ENCODE measurements at places on chromosomes 1 and 21.

- no peaks in the 10 kb centered on the region for H3K36me3 ChIP-seq
- no peak overlapping the region for H3K4me3 ChIP-seq
- H3K27ac ChIP-seq, result no peak overlapping the region
- H3K27me3 ChIP-seq, result no peaks in the 10 kb centered on the region
- no peak for DNase-seq
These were observed 183.4 kb upstream of the PTBP2 start for GRCh38 chr1:96538111-96538641.

GRCh38 chr21:46017148-46017547, 35.6 kb downstream of the COL6A1 start:
- no peak overlapping the region for H3K27ac ChIP-seq
- H3K4me3 ChIP-seq, result no peak overlapping the region
- H3K27me3 ChIP-seq, result peaks cover 32% of the 10 kb centered on the region
- DNase-seq, result no peak

GRCh38 chr1:16174886-16175598, 19.2 kb upstream of the EPHA2 start:
- no peaks in the 10 kb centered on the region for H3K36me3 ChIP-seq
- H3K4me3 ChIP-seq, result no peak overlapping the region
- H3K27ac ChIP-seq, result no peak overlapping the region
- H3K27me3 ChIP-seq, result no peaks in the 10 kb centered on the region

GRCh38 chr21:18249672-18250071, 5.0 kb downstream of the CHODL start:
- DNase-seq, result no peak
- no peaks in the 10 kb centered on the region for H3K36me3 ChIP-seq
- H3K4me1 ChIP-seq, result no peaks in the 10 kb centered on the region
- H3K4me3 ChIP-seq, result no peak overlapping the region

- no peak overlapping the region for H3K27ac ChIP-seq
- no peak overlapping the region for H3K4me3 ChIP-seq
- no peak for DNase-seq
- peaks cover 22% of the 10 kb centered on the region for H3K4me1 ChIP-seq
These were observed 3.2 kb upstream of the SRRM1 start for GRCh38 chr1:24639881-24640280.

GRCh38 chr1:157262891-157263290, 124.7 kb upstream of the ETV3 start:
- H3K4me3 ChIP-seq, result no peak overlapping the region
- DNase-seq, result no peak
- H3K27me3 ChIP-seq, result no peaks in the 10 kb centered on the region
- no peak overlapping the region for H3K27ac ChIP-seq
- H3K36me3 ChIP-seq, result no peaks in the 10 kb centered on the region

- peaks cover 4% of the 10 kb centered on the region for H3K4me1 ChIP-seq
- DNase-seq, result no peak
- H3K4me3 ChIP-seq, result no peak overlapping the region
- H3K27me3 ChIP-seq, result no peaks in the 10 kb centered on the region
- no peaks in the 10 kb centered on the region for H3K36me3 ChIP-seq
These were observed 41.5 kb upstream of the MRPS6 start for GRCh38 chr21:34031835-34032370.

- DNase-seq, result peak; percentile 27
- no peaks in the 10 kb centered on the region for H3K27me3 ChIP-seq
- peaks cover 46% of the 10 kb centered on the region for H3K4me1 ChIP-seq
- H3K36me3 ChIP-seq, result peaks cover 7% of the 10 kb centered on the region
- peak overlapping the region; percentile 28 for H3K4me3 ChIP-seq
These were observed 31.4 kb downstream of the SLC30A7 start for GRCh38 chr1:100927276-100927675.

- H3K36me3 ChIP-seq, result no peaks in the 10 kb centered on the region
- no peaks in the 10 kb centered on the region for H3K27me3 ChIP-seq
- no peak overlapping the region for H3K27ac ChIP-seq
- no peaks in the 10 kb centered on the region for H3K4me1 ChIP-seq
- no peak for DNase-seq
These were observed 30.7 kb upstream of the ACTRT2 start for GRCh38 chr1:2990376-2991115.

GRCh38 chr1:246569248-246570238, 3.3 kb downstream of the CNST start:
- no peaks in the 10 kb centered on the region for H3K36me3 ChIP-seq
- H3K4me1 ChIP-seq, result peaks cover 59% of the 10 kb centered on the region
- no peak for DNase-seq
- H3K4me3 ChIP-seq, result peak overlapping the region; percentile 42
- H3K27ac ChIP-seq, result peak overlapping the region; percentile 67

GRCh38 chr1:205967554-205968335, 24.5 kb upstream of the SLC26A9 start:
- no peaks in the 10 kb centered on the region for H3K36me3 ChIP-seq
- H3K27me3 ChIP-seq, result no peaks in the 10 kb centered on the region
- H3K27ac ChIP-seq, result no peak overlapping the region
- H3K4me1 ChIP-seq, result no peaks in the 10 kb centered on the region

GRCh38 chr1:178682886-178683285, 42.2 kb upstream of the RALGPS2 start:
- H3K27ac ChIP-seq, result no peak overlapping the region
- DNase-seq, result no peak
- H3K27me3 ChIP-seq, result no peaks in the 10 kb centered on the region
- no peaks in the 10 kb centered on the region for H3K4me1 ChIP-seq
- H3K36me3 ChIP-seq, result no peaks in the 10 kb centered on the region

DNA sequence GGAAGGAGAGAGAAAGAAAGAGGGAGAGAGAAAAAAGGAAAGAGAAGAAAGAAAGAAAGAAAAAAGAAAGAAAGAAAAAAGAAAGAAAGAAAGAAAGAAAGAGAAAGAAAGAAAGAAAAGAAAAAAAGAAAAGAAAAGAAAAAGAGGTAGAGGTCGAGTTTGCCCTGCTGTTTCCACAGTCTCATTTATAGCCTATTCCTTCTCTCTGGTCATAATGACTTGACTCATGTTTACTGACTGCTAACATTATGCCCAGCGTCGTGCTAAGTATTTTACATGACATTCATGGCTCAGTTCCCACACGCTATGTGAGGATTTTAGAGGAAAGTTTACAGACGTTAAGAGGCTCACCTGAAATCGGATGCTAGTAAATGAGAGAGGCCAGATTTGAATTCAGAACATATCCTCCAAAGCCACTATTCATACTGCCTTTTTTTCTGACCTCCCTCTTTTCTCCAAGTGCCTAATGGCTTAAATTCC, 263.0 kb downstream of the TNR start:
- H3K4me3 ChIP-seq, result no peak overlapping the region
- H3K27me3 ChIP-seq, result no peaks in the 10 kb centered on the region
- H3K36me3 ChIP-seq, result no peaks in the 10 kb centered on the region

DNA sequence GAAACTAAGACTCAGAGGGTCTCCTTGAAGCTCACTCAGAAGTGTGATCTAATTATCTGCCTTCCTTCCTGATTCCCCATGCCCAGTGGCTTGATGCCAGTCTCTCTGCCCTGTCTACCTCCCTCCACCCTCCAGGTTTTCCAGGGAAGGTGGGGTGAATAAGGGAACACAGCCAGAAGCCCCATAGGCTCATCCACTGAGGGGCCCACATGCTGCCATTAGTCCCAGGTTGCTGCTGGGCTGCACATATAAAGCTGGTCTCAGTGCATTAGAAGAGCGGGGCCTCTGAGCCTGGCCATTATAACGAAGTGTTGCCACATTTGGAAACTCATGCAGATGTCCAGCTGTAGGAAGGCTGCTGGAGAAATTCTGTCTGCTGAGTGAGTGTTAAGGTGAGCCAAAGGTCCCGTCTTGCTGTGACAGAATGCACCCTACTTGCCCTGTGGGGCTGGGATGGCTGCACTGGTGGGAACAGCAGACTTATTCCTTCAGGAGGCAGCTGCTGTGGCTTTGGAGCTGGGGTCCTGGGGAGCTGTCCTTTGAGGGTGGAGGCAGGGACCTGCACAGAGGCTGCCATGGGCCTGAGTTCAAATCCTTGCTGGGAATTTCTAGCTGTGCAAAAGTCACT, 2.9 kb downstream of the ADORA1 start:
- no peak overlapping the region for H3K4me3 ChIP-seq
- peaks cover 14% of the 10 kb centered on the region for H3K4me1 ChIP-seq
- H3K27me3 ChIP-seq, result peaks cover 34% of the 10 kb centered on the region
- no peak overlapping the region for H3K27ac ChIP-seq
- H3K36me3 ChIP-seq, result no peaks in the 10 kb centered on the region
- DNase-seq, result no peak

GRCh38 chr21:41605178-41605933, 97.4 kb upstream of the TMPRSS2 start:
- H3K4me1 ChIP-seq, result no peaks in the 10 kb centered on the region
- no peaks in the 10 kb centered on the region for H3K36me3 ChIP-seq
- DNase-seq, result no peak
- H3K27me3 ChIP-seq, result peaks cover 8% of the 10 kb centered on the region
- H3K27ac ChIP-seq, result no peak overlapping the region

- H3K27ac ChIP-seq, result peak overlapping the region; percentile 96
- H3K36me3 ChIP-seq, result no peaks in the 10 kb centered on the region
- peak; percentile 84 for DNase-seq
- no peaks in the 10 kb centered on the region for H3K27me3 ChIP-seq
These were observed 951 bp downstream of the GGPS1 start for GRCh38 chr1:235329139-235329902.

- no peak overlapping the region for H3K27ac ChIP-seq
- peaks cover 54% of the 10 kb centered on the region for H3K36me3 ChIP-seq
- H3K27me3 ChIP-seq, result no peaks in the 10 kb centered on the region
- DNase-seq, result no peak
- no peak overlapping the region for H3K4me3 ChIP-seq
These were observed 4.6 kb downstream of the TRIM11 start for GRCh38 chr1:228401782-228402640.

GRCh38 chr1:9466780-9467758, 72.2 kb upstream of the SLC25A33 start:
- no peak overlapping the region for H3K4me3 ChIP-seq
- no peak for DNase-seq
- H3K4me1 ChIP-seq, result no peaks in the 10 kb centered on the region
- no peaks in the 10 kb centered on the region for H3K36me3 ChIP-seq
- H3K27ac ChIP-seq, result no peak overlapping the region
- H3K27me3 ChIP-seq, result peaks cover 3% of the 10 kb centered on the region

- no peaks in the 10 kb centered on the region for H3K27me3 ChIP-seq
- H3K4me1 ChIP-seq, result peaks cover 16% of the 10 kb centered on the region
- H3K27ac ChIP-seq, result no peak overlapping the region
- H3K4me3 ChIP-seq, result no peak overlapping the region
- no peak for DNase-seq
- H3K36me3 ChIP-seq, result no peaks in the 10 kb centered on the region
These were observed 1.4 kb downstream of the HLCS start for GRCh38 chr21:36964827-36965719.

DNA sequence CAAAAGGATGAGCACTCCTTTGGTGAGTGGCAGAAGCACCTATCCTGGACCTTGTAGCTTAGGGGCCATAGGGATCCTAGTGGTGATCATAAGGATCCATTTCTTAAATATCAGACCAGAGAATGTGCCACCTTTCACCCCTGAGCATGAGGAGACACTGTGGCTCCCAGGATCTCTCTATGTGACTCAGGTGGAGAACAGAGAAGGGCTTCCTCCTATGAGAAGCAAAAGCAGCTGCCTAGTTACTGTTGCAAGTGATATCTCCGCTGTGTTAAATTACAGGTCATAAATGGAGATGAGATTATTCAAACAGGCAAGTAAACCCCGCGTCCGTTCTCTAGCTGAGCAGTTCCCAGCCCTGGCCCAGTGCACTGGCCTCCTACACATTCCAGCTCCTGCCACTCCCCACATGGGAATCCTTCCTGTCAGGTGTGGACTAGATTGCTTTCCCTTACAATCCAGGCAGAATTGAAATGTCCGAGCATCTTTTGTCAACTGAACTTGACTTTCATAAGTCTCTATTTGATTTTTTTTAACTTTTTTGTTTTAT, 26.3 kb downstream of the CLEC20A start:
- peaks cover 3% of the 10 kb centered on the region for H3K27me3 ChIP-seq
- H3K4me3 ChIP-seq, result no peak overlapping the region
- H3K4me1 ChIP-seq, result no peaks in the 10 kb centered on the region
- no peak overlapping the region for H3K27ac ChIP-seq

DNA sequence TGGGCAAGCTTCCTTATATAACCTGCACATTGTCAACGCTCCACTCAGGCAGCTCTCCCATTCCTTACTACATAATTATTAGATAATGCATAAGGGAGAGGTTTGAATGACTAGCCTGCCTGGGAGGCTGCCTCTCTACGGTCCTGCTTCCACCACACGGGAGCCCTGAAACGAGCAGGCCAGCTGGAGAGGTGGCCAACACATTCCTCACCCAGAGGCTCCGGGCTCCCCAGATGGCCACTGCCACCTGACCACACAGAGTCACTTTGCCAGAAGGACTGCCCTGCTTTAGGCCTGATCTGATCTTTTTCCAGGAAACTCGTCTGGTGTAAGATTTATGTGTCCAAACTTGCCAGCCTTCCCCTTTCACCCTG, 27.9 kb downstream of the HIVEP3 start:
- H3K36me3 ChIP-seq, result no peaks in the 10 kb centered on the region
- peak overlapping the region; percentile 55 for H3K4me3 ChIP-seq
- DNase-seq, result no peak
- peaks cover 63% of the 10 kb centered on the region for H3K4me1 ChIP-seq
- peak overlapping the region; percentile 29 for H3K27ac ChIP-seq

DNA sequence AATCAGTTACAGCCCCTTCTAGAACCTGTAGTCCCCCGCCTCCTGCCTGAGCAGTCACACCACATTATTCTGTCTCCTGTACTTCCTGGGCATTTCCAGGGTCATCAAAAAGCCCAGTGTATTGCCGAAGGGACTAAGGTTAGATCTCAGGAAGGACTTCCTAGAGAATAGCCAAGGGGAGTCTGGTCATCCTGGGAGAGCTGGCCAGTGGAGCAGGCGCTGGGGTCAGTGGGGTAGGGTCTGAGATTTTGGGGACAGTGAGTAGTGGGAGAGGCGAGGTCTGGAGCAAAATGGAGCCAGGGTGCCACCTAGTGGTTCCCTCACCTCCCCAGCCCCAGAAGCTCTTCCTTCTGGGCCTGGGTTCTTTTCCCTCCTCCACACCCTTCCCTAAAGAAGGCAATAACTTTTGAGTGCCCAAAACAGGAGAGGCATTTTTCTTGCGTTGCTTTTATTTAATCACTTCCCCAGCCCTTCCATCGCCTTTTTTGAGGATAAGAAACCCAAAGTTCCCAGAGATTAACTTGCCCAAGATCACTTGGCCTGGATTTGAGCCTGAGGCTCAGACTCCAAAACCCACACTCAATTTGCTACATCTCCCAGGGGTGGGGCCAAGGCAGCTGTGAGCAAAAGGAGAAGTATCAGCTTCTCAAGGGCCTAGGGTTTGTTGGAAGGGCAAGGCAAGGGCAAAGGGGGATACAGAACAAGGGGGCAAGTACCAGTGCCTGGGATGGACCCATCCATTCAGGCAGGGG, 7.3 kb upstream of the PMVK start:
- peaks cover 45% of the 10 kb centered on the region for H3K36me3 ChIP-seq
- no peak for DNase-seq
- H3K4me3 ChIP-seq, result no peak overlapping the region
- H3K27ac ChIP-seq, result peak overlapping the region; percentile 80
- peaks cover 78% of the 10 kb centered on the region for H3K4me1 ChIP-seq

DNA sequence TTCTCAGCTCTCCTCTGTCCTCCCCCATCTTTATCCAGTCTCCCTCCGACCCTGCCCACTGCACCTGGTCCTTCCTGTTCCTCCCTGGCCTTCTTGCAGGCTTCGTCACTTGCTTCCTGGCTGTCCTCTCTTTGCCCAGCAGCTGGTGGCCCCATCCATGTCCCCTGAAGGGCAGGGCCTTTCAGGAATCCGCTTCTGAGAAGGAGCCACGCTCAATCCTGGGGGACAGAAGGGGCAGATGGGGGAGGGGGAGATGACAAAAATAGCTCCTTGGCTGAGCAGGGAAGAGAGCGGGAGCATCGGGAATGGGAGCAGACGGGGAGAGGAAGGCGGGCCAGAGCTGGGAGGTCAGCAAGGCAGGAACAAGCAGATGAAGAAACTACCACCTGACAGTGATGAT, 40.7 kb downstream of the SLC30A1 start:
- H3K27me3 ChIP-seq, result no peaks in the 10 kb centered on the region
- H3K27ac ChIP-seq, result no peak overlapping the region
- no peaks in the 10 kb centered on the region for H3K36me3 ChIP-seq
- DNase-seq, result no peak
- no peaks in the 10 kb centered on the region for H3K4me1 ChIP-seq
